ENCODE measurements at places on chromosomes 3 and 15.

DNA sequence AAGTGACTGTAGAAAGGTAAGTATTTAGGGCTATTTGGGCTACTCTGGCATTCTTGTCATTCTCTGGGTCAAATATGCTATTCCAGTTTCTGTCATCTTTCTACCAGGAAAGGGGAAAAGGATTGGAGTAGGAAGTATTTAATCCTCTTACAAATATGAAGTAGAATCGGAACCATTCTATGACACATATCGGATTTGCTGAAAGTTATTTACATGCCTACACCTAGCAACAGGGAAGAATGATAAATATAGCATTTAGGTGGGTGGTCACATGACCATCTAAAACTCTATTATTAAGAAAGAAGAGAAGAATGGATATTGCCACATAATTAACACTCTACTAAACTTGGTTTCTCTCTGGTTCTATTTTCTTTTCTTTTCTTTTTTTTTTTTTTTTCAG lies 1353.1 kb downstream of the ZPLD1 start:
- no peak for DNase-seq

GRCh38 chr15:58608711-58609110 lies 140.8 kb downstream of the ADAM10 start:
- no peak for DNase-seq

GRCh38 chr3:171351676-171352075 lies 108.5 kb downstream of the TNIK start:
- DNase-seq, result no peak

DNA sequence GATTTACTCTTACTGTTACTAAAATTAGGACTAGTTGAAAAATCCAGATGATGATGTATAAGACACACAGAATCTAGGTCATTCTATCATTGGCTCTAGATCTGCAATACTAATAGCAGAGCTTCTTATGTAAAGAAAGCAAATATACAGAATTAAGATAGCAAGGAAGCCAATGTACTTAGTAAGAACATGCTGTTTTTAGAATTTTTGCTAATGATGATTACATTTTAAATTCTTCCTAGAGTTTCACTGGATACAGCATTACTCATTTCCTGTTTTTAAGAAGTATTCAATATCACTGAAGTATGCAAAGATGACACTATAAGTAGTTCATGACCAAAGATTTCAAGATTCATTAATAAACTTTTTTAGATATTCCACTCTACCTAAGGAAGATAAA lies 60.7 kb downstream of the CFAP20DC start:
- no peak for DNase-seq

- no peak for DNase-seq
Measured at GRCh38 chr3:102415553-102415952, 19.3 kb upstream of the ZPLD1 start.

DNA sequence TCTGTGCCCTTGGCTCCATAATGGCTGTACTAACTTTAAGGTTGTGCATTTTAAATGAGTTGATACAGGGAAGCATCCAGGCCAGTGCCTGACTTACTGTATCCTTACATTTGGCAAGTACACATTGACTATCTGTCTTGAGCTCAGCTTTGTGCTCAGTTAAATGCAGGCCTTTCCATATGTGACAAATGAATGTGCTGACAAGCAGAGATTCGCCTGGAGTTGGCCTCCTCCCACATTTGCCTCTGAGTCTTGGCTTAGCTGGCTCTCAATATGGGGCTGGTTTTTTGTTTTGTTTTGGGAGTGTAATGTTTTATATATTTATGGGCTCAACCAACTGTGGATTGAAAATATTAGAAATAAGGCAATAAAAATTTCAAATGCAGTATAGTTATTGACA lies 29.7 kb downstream of the TRIM71 start:
- no peak for DNase-seq

- peak; percentile 40 for DNase-seq
Measured at GRCh38 chr15:60589253-60589652, 110.3 kb upstream of the ICE2 start.

GRCh38 chr15:27824841-27825422 lies 274.2 kb downstream of the OCA2 start:
- DNase-seq, result no peak

GRCh38 chr3:102089904-102090720 lies 240.8 kb downstream of the NFKBIZ start:
- no peak for DNase-seq

- no peak for DNase-seq
Measured at GRCh38 chr15:66402761-66403284, 16.1 kb downstream of the MAP2K1 start.

- DNase-seq, result no peak
Measured at GRCh38 chr15:67504796-67505195, 16.1 kb upstream of the C15orf61 start.

DNA sequence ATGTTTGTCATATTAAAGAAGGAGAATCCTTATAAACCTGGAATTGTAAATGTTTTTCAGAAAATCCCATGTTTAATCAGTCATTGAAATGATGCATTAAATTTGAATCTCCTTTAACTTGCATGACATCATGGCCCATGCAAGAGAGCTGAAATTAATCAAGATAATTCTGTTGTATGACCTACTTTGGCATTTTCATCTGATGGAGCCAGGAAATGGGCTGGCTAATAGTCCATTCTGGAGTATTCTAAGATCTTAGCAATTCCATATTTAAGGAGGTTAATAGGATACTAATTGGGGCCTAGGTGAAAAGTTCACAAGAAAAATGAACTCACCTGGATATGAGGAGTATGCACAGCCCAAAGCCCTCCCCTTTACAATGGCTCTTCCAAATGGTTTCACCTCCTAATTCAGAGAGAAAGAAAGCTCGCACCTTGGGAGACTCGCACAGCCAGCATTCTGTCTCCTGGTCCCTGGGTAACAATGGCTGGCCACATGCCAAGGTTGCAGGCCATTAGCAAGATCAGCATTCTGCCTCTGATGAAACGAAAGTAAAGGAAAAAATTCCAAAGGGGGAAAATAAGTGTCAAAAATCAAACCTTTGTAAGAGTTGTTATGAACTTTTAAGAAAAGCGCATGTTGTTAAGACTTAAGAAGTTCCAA lies 786.4 kb downstream of the MCTP2 start:
- no peak for DNase-seq

GRCh38 chr15:38054488-38054887 lies 120.0 kb downstream of the TMCO5A start:
- DNase-seq, result no peak

GRCh38 chr3:20787005-20787404 lies 601.0 kb upstream of the SGO1 start:
- DNase-seq, result no peak

- DNase-seq, result no peak
Measured at GRCh38 chr15:67196672-67197363, 57.6 kb downstream of the AAGAB start.

- no peak for DNase-seq
Measured at GRCh38 chr3:42672515-42672914, 12.8 kb upstream of the KLHL40 start.

DNA sequence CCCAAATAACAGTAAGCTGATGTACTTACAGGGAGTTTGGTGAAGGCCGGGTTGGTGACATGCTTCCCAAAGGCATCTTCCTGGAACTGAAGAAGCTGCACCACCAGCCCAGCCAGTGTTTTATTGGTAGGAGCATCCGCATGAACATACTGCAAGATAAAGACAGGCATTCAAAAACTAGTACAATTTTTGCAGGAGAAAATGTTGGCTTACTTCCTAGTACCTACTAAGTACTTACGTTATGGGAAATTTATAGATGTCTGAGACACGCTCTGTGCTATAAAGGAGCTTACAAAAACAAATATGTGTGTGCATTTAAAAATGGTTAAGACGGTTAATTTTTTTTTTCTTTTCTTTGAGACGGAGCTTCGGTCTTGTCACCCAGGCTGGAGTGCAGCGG lies 8.9 kb downstream of the SMARCC1 start:
- DNase-seq, result no peak

DNA sequence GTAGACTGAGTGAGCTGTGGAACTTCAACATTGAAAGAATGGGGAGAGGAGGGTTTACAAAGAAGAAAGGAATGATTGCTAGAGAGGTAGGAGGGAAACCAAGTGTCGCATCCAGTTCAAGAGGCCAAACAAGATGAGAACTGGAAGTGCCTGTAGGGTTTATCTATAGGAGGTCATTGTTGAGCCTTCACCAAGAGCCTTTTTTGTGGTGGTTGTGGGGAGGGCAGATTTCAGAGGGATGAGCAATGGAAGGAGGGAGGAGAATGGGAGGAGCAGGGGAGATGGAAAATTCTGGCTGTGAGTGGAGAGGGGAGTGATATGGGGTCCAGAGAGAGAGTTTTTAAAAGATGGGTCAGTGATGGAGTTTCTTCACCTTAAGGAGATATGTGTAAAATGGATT lies 8.5 kb downstream of the PDIA5 start:
- DNase-seq, result no peak

- no peak for DNase-seq
Measured at GRCh38 chr3:52333869-52334557, 17.9 kb downstream of the DNAH1 start.

GRCh38 chr3:150218236-150218635 lies 189.9 kb upstream of the TSC22D2 start:
- DNase-seq, result no peak
